Upper lobe of left lung (tissue), 6 donors: ENCODE measurements at places on chromosomes 1 and 21.

DNA sequence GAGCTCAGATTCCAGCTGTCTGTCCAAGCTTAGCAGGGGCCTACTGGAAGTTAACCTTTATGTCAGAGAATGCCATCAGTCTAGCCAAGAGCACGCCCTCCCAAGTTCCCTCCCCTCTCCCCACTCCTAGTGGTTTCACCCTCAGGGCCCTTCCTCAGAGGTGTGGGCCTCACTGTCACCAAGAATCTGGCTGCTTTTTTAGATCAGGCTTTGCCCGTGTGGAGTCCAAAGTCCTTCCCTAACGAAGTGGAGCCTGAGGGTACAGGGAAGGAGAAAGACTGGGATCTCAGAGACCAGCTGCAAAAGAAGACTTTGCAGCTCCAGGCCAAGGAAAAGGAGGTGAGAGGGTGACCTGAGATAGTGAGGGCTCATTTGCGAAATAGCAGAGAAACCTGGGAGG is 4.1 kb downstream of the C1orf74 start:
- H3K36me3 ChIP-seq = no peaks in the 10 kb centered on the region
- no peak overlapping the region for H3K27ac ChIP-seq
- H3K4me1 ChIP-seq = peaks cover 8% of the 10 kb centered on the region

GRCh38 chr1:151502859-151503780 is 8.1 kb upstream of the CGN start:
- H3K36me3 ChIP-seq = no peaks in the 10 kb centered on the region
- no peak overlapping the region for H3K4me3 ChIP-seq
- no peak for DNase-seq

GRCh38 chr1:232675898-232676297 is 46.0 kb upstream of the SIPA1L2 start:
- H3K27me3 ChIP-seq = no peaks in the 10 kb centered on the region
- no peak for DNase-seq
- H3K36me3 ChIP-seq = no peaks in the 10 kb centered on the region

DNA sequence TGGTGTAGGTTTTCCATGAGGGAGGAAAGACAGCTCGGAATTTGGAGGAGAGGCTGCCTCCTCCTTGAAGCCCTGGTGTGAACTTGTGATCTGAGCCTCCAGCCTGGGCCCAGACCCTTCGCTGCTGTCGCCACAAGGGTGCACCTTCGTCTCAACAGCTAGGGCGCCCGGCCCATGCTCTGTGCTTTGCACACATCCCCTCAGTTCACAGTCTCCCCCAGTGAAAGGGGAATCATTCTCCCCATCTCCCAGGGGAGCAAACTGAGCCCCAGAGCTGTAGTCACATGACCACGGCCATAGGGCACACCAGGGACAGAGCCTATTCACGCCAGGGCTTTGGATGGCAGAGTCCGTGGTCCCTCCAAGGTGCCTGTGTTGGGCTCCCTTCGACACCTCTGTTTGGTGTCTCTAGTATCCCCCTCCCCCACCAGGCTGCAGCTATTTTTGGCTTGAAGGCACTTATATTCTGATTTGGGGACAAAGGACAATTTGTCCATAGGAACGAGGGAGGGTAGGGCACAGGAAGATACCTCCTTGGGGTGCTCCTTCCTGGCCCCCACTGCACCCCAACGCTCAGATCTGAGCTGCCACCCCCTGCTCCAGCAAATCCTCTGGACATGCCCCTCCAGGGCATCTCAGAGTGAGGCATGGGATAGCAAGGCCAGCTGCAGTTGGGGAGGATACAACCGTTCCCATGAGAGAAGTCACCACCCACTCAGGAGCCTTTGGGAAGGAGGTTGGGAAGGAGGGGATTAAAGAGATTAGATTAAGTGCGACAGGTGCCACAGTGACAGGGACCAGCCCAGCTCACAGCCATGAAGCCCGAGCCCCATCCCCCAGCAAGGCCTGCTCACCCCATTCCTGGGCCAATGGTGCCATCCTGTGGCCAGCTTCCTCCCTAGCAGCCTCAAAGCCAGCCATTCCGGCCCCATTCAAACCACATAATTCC is 15.7 kb downstream of the MATN1 start:
- H3K27me3 ChIP-seq = no peaks in the 10 kb centered on the region
- H3K4me3 ChIP-seq = no peak overlapping the region
- peak; percentile 62 for DNase-seq
- H3K4me1 ChIP-seq = no peaks in the 10 kb centered on the region

GRCh38 chr1:205791568-205792180 is 16.4 kb upstream of the RAB29 start:
- H3K27ac ChIP-seq = no peak overlapping the region
- H3K4me3 ChIP-seq = no peak overlapping the region
- no peaks in the 10 kb centered on the region for H3K4me1 ChIP-seq
- DNase-seq = no peak
- H3K36me3 ChIP-seq = peaks cover 69% of the 10 kb centered on the region
- no peaks in the 10 kb centered on the region for H3K27me3 ChIP-seq

- no peaks in the 10 kb centered on the region for H3K36me3 ChIP-seq
- H3K27ac ChIP-seq = no peak overlapping the region
- H3K4me1 ChIP-seq = no peaks in the 10 kb centered on the region
Measured at GRCh38 chr21:36835383-36835795, 131.1 kb downstream of the HLCS start.

GRCh38 chr1:11421443-11421842 is 57.5 kb upstream of the DISP3 start:
- H3K27me3 ChIP-seq = no peaks in the 10 kb centered on the region
- no peak overlapping the region for H3K27ac ChIP-seq
- H3K36me3 ChIP-seq = no peaks in the 10 kb centered on the region
- peak; percentile 16 for DNase-seq
- no peak overlapping the region for H3K4me3 ChIP-seq

DNA sequence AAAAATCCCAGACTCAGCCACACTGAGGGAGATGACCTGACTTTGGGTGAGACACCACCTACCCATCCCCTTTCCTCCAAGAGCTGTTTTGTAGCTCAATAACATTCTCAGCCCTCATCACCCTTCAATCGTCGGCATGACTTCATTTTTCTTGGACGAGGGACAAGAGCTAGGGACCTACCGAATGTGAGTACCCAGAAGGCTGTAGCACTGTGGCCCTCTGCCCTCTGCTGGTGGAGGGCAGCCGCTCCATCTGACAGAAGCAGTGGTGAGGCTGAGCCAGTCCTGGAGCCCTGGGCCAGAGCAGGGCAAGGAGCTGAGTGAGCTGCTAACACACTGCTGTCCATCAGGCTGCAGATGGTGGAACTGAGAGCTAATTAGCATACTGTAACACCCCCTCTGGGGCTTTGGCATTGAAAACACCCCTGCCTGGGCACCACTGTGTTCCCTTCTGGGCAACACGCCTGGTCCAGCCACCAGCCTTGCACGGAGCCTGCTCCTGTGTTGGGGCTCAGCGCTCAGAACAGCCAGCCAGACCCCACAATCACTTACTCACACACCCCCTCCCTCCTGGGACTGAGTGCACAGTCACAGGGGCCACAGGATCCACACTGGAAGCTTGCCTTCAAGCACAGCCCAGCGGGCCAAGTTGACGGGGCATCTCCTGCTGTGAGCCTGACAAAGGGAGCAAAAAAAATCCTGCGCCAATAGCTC is 18.3 kb upstream of the ALPL start:
- H3K4me1 ChIP-seq = peaks cover 5% of the 10 kb centered on the region
- H3K36me3 ChIP-seq = no peaks in the 10 kb centered on the region
- DNase-seq = no peak
- H3K4me3 ChIP-seq = no peak overlapping the region

GRCh38 chr1:161089938-161090337 is 580 bp upstream of the NECTIN4 start:
- no peaks in the 10 kb centered on the region for H3K27me3 ChIP-seq
- no peaks in the 10 kb centered on the region for H3K36me3 ChIP-seq
- no peak for DNase-seq

DNA sequence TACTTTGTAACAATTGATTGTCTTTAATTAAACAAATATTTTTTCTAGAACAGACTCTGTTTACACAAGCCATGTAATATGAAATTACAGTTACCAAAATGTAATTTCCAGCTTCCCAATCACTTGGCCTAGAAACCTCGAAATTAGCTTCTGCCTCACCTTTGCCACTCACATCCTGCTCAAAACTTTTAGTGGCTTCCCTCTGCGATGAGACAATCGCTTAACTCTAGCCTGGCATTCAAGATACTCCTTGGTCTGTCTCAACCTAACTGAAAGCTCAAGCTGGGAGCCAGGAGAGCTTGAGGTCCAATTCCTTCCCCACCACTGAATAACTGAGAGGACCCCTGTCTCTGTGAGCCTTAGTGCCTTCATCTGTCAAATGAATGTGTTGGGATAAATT is 42.8 kb downstream of the GFI1 start:
- H3K4me1 ChIP-seq = no peaks in the 10 kb centered on the region
- no peak for DNase-seq
- H3K27ac ChIP-seq = no peak overlapping the region
- H3K27me3 ChIP-seq = no peaks in the 10 kb centered on the region
- H3K36me3 ChIP-seq = no peaks in the 10 kb centered on the region

- no peak overlapping the region for H3K4me3 ChIP-seq
- DNase-seq = no peak
- H3K36me3 ChIP-seq = no peaks in the 10 kb centered on the region
- H3K27me3 ChIP-seq = no peaks in the 10 kb centered on the region
- H3K4me1 ChIP-seq = peaks cover 29% of the 10 kb centered on the region
Measured at GRCh38 chr1:100387657-100388350, 35.5 kb downstream of the CDC14A start.
